Non-pigmented ciliary epithelial cell (primary cell): ENCODE measurements at places on chromosomes 2 and 18.

- no peak for DNase-seq
These were observed 84.9 kb downstream of the MAPK4 start for GRCh38 chr18:50644807-50645206.

DNA sequence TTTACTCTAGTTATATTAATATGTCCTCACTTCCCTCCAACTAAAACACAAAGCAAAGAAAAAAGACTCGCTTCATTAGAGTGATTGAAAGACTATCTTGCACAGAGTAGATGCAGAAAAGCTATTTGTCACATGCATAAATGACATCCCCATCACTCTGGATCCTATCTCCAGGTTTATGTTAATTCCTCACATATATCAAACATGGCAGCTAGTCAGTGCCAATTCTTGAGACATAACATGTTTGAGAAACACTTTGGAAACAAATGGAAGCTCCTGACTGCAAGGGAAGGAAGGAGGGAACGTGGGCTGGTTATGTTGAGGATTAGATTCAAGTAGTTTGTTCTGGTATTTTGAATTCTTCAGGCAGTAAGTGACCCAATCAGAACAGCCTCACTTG lies 89.8 kb upstream of the BCL2L11 start:
- no peak for DNase-seq

- no peak for DNase-seq
These were observed 487.2 kb downstream of the GALR1 start for GRCh38 chr18:77736842-77737241.

DNA sequence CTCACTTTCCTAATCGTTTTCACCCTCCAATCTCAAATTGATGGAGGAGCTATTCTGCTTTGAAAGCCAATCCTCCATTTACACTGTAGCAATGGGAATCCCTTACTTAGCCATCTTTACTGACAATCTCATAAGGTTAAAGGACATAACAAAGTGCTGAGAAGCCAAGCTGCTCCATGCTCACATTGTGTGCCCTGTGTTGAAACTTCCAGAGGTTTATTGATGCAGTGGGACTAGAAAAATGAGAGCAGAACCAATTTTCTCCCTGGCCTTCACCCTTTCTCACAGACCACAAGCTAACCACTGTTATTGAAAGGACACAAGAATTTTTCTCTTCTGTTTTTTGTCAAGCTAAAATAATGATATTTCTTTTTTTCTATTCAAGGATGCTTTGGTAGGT lies 63.8 kb downstream of the CSRNP3 start:
- no peak for DNase-seq

- no peak for DNase-seq
These were observed 68.8 kb downstream of the VPS54 start for GRCh38 chr2:63950414-63950813.

DNA sequence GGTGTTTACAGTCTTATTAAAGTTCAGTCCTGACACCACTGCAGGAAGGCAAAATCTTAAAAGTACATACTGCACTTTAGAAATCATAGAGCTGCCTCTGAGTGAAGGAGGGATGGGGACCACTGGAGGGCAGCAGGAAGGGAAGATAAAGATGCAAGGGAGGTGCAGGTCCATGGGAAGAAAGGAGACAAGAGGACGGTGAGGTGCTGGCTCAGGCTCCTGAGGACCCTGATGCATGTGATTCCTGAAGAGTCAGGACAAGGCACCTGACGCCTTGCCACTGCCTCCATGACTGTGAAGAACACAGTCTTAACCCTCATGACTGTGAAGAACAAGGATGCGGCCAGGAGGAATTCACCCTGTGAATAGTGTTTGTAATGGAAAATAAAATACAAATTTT lies 116.2 kb upstream of the NPAS2 start:
- no peak for DNase-seq

- no peak for DNase-seq
These were observed 251.9 kb upstream of the RAB12 start for GRCh38 chr18:8357320-8357719.
